ENCODE measurements at places on chromosomes 5 and 9.

DNA sequence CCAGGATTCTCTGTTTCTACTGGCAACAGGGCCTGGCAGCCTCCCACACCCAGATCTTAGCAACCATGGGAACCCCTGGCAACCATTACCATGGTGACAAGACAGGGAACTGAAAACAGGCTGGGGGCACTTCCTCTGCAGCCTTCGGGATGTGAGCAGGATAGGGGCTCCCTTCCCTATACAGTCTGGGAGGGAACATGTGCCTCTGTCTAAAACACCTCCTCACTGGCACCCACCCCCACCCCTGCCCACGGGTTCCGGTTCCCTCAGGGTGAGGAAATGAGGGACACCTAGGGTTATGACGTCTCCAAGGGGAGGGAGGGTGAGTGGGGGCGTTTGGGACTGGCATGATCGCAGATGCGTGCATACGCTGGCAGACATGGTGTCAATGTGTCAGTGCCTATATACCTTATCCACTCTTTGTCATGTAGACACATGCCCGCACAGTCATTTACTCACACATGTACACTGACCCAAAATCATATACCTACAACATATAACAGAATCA lies 3.0 kb upstream of the DNAJB5 start:
- peak; percentile 74 for DNase-seq

DNA sequence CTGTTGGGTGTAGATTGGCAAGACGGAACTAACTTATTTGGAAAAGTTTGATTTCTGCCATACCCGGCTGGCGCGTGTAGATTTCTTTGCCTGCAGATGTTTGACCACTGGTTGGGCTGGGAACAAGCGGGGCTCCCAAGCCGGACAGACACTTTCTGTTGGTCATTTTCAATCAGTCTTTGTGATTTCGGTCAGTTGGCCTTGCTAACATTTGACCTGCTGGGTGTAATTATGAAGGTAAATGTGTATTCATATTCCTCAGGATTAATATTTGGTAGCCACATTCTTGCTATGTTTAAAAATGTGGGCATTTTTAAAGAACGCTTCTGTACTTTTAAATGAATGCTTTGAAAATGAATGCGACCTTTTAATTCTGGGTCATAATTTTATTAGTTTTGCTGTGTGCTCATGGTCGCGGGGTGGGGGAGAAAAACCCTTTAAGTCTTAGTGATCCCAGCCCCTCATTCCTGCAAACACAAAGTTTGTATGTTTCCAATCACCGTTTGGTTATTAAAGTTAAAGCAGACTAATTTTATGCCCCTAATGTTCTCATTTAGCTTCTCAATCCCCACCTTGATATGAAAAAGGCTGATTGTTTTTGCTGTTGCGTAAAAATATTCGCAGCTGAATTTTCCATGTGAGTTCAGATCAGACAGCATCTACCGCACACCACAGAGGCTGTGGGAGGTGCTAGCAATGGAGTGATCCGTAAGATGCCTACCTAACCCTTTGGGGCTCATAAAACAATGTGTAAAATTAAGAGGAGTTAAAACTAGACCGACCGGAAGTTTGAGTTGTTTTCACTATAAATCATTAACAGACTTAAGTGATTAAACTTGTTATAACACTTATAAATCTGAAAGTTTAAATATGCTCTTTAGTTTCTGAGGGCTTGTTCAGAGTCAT lies 1.5 kb downstream of the RASGRF2 start:
- peak; percentile 45 for DNase-seq

- DNase-seq: no peak
Measured at GRCh38 chr5:180790020-180790419, 12.6 kb downstream of the MGAT1 start.

GRCh38 chr9:115640887-115641286 lies 512.7 kb upstream of the PAPPA start:
- DNase-seq: no peak

DNA sequence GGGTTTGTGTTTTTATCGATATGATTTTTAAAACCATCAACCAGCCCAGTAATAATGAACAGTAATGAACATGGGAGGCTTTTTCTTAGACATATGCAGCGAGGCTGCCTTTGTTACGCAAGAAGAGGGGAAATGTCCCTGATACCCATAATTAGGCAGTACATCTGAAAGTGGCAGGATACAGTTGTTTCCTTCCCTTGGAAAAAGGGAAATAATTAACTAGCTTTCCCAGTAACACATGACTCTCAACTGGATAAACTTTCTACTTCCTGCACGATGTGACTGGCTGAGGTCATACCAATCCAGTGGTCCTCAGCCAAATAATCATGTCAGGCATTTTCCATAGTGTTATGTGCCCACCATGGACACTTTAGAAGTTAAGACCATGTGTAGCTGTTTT lies 431.6 kb upstream of the C9orf72 start:
- DNase-seq: no peak

- DNase-seq: no peak
Measured at GRCh38 chr5:132704875-132705274, 31.1 kb downstream of the IL4 start.

- DNase-seq: no peak
Measured at GRCh38 chr9:36987891-36988290, 46.2 kb downstream of the PAX5 start.

DNA sequence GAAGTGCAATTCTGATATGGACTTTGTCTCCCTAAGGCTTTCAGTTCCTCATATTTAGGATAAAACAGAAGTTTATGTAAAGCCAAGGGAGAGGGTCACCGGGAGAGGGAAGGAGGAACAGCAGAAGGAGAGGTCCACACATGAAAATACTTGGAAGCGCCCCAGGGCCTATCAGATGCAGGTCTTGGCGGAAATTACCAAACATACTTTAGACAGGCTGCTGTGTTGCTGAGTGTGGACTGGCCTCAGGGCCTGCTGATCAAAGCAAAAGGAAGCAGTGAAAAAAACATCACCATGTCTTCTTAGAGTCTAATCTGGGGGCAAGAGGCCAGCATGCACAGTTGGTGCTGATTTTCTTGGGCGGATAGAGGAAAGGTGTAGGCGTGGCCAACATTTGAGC lies 14.1 kb upstream of the NTRK2 start:
- no peak for DNase-seq

DNA sequence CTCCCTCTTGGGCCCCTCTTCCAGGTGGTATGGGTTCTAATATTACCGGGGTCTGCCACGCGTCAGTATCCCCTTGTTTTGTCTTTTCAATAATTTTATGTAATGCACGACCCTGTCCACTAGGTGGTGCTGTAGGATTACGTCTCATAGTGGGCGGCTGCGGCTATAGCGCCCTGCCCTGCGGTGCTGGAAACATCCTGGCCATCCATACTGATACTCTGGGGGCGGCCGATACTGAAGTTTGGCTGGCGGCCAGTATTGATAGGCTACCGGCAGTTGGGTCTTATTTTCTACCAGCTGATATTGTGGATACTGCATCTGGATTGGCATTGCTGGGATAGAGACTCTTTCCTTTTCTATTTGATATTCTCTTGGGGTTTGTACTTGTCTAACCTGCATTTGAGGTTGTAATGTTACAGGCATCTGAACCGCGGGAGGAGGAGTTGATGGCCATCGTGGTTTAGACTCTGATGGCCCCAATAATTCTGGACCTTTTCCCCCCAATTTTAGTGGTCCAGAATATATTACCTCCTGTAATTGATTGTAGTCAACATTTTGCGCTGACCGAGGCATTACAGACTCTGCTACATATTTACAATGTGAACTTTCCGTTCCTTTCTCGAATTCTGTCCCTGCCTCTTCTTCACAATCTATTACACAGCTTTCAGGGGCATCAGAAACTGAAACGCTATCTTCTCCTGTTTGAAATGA lies 3.3 kb upstream of the TMEM141 start:
- peak; percentile 68 for DNase-seq

All from head of caudate nucleus (tissue), 42 donors.